Forelimb muscle (tissue), 1 donor: ENCODE measurements at places on chromosomes 2 and 18.

- no peak for DNase-seq
Measured at GRCh38 chr18:69945220-69946114, 2.2 kb downstream of the CD226 start.

DNA sequence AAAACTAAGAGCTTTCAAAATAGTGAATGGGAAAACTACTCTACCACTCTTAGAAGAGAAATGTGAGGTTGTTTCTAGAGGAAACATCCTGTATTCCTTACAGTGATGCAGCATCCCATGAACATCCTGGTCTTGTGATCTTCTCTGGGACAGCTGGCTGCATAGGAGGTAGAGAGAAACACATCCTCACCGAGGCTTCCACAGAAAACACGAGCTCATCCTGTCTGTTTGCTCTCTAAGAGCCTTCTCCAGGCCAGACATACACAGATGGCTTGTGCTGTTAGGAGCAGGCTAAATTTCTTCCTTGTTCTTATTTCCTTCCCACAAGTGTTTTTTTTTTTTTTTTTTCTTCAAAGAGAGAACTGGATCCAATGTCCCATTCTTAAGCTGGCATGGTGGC is 14.7 kb upstream of the FZD7 start:
- DNase-seq: no peak

- DNase-seq: no peak
Measured at GRCh38 chr2:26692897-26693849, 651 bp downstream of the KCNK3 start.

DNA sequence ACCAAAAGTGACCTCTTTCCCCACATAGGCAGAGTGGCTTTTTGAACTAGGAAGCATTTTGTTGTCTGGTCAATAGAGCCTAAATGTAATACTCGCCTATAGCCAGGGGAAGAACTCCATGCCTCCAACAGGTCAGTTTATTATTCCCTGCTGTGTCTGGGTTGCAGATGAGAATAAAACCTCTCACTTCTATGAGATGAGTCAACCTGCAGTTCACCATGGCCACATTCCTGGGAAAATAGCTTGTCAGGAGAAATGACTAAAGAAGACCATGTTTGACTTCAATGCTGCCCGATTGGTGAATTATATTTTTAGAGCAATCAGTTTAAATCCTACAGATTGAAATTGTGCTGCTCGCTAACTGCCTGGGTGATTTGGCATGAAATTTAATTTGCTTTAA is 46.7 kb upstream of the LRRTM1 start:
- DNase-seq: no peak

GRCh38 chr2:239689410-239689809 is 288.6 kb upstream of the HDAC4 start:
- DNase-seq: no peak

DNA sequence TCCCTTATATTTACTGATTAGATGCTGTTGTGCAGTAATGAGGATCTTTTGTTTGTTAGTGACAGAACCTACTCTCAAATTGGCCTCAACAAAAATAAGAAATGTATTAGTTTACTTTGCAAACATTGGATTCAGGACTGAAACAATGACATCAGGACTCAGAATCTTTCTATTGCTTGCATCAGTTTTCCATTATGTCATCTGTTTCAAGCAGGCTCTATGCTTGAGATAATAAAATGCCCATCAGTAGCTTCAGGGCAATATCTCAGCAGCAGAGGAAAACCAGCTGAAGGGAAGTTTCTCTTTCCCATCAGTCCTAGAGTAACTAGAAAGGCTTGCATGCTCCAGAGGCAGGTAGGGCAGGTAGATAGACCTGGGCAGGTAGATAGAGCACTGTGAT is 375.5 kb upstream of the SLC8A1 start:
- DNase-seq: no peak

GRCh38 chr2:241654551-241654950 is 17.1 kb downstream of the ATG4B start:
- no peak for DNase-seq

- DNase-seq: no peak
Measured at GRCh38 chr2:15818318-15818753, 122.0 kb upstream of the MYCN start.

DNA sequence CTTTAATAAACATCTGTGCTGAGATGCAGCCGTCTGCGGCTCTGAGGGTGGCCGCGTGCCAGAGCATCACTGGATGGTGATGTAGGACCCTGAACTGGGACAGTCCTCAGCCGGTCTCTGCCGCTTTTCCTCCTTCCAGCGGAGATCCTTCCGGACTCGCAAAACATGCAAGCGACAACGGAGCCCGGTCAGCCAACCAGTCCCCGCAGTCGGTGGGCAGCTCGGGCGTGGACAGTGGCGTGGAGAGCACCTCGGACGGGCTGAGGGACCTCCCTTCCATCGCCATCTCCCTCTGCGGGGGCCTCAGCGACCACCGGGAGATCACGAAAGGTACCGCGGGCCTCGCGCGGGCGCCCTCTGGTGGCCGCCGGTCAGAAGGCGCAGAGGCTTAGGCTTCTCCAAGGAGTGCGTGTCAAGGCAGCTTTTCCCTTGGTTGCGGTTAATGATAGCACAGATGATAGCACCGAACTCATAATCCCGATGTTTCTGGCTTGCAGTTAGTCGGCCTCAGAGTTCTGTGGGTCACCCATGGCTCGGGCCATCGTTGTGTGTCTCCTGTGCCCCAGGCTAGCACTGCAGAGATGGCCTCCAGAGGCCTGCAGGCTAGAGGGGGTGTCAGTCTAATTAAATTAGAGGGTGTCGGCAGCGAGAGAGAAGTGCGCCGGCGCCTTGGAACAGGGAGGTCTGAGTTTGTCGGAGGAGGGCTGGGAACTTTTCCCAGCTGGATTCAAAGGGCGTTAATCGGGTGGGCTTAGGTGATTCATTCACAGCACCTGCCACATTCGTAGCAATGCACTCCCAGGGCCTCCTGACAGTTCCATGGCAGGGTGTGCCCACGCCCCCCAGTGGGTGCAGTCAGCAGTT is 38.5 kb downstream of the LPIN1 start:
- peak; percentile 24 for DNase-seq

- no peak for DNase-seq
Measured at GRCh38 chr18:21759836-21760235, 19.2 kb downstream of the MIB1 start.

DNA sequence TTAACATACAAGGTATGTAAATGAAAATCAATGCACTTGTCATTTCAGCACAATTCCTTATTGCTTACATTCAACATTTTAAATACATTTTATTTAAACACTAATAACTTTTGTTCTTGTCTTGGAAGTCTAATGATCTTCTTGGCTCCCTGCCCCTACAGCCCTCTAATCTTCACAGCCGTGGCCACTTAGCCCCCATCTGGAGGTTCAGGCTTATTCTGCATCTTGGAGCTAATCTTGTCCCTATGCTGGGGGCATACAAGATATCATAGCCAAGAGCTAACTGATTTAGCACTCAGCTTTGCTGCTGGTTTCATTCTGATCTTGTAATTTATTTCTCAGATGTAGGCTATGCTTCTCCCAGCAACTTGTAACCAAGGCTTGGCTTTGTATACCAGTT is 140.8 kb downstream of the TMEFF2 start:
- DNase-seq: no peak

- DNase-seq: no peak
Measured at GRCh38 chr2:218179782-218180181, 13.0 kb upstream of the CXCR1 start.

- DNase-seq: peak; percentile 17
Measured at GRCh38 chr2:24329700-24330099, 30.6 kb downstream of the ITSN2 start.

- no peak for DNase-seq
Measured at GRCh38 chr18:59301929-59302328, 16.5 kb downstream of the CPLX4 start.

GRCh38 chr2:38037757-38038621 is 38.0 kb downstream of the CYP1B1 start:
- DNase-seq: peak; percentile 28
